Lower lobe of right lung (tissue), 2 donors: ENCODE measurements at places on chromosomes 4 and X. TPM values are rescaled to one million over a fixed set of nuclear protein-coding genes. Genes with fewer than 3 reads are reported as not detected.
A peak's percentile ranks its signal among the peaks of the same experiment; 100 is the strongest.

Gene HSD17B10
- 51.6 TPM for total RNA-seq

- no peaks in the 10 kb centered on the region for H3K27me3 ChIP-seq
- no peaks in the 10 kb centered on the region for H3K36me3 ChIP-seq
- H3K4me1 ChIP-seq: no peaks in the 10 kb centered on the region
- no peak overlapping the region for H3K4me3 ChIP-seq
Measured at GRCh38 chr4:182975806-182976205, 58.6 kb upstream of the DCTD start.

DNA sequence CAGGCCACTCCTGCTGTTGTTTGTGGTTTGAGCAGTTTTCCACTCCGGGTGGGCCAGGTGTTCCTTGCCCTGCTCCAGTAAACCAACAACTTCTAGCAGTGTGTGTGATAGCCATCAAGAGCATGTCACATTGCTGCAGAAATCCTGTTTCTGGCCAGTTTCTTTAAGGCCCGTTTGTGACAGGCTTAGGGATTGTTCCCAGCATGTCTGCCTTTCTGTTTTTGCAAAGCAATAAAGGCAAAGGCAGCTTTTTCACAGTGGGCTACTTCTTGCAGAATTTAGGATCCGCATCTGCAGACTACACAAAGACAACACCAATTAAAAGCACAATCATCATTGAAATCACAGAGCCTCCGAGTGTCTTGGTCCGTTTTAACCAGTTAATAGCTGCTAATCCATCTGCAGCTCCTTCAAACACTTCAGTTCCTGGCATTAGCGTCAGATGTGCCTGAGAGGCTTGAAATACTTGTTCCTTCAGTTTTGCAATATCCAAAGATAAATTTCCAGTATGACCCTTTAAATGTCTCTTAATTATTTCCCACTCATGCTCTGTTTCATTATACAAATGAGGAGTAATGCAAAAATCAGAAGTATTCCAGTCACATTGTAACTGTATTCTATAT, 65.1 kb downstream of the ADAM29 start:
- H3K27me3 ChIP-seq: no peaks in the 10 kb centered on the region
- no peak for DNase-seq
- no peak overlapping the region for H3K4me3 ChIP-seq
- no peaks in the 10 kb centered on the region for H3K36me3 ChIP-seq

DNA sequence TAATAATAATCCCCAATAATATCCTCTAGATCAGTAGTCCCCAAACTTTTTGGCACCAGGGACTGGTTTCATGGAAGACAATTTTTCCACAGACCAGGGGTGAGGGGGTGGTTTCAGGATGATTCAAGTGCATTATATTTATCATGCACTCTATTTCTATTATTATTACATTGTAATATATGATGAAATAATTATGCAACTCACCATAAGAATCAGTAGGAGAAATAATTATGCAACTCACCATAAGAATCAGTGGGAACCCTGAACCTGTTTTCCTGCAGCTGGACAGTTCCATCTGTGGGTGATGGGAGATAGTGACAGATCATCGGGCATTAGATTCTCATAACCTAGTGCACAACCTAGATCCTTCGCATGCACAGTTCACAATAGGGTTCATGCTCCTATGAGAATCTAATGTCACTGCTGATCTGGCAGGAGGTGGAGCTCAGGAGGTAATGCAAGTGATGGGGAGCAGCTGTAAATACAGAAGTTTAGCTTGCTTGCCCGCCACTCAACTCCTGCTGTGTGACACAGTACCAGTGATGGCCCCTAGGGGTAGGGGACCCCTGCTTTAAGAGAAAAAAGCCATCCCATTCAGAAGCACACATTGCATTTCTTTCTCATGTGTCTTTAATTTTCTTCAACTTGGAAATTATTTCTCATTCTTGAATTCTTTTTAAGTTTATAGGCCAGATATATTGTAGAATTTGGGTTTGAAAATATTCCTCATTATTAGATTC, 16.0 kb upstream of the SH3RF1 start:
- H3K27me3 ChIP-seq: no peaks in the 10 kb centered on the region
- no peak overlapping the region for H3K27ac ChIP-seq
- no peak for DNase-seq
- no peaks in the 10 kb centered on the region for H3K36me3 ChIP-seq
- H3K4me1 ChIP-seq: no peaks in the 10 kb centered on the region

- H3K27ac ChIP-seq: no peak overlapping the region
- H3K36me3 ChIP-seq: peaks cover 20% of the 10 kb centered on the region
- no peak overlapping the region for H3K4me3 ChIP-seq
- no peaks in the 10 kb centered on the region for H3K4me1 ChIP-seq
Measured at GRCh38 chrX:118751950-118752783, 24.8 kb downstream of the IL13RA1 start.

DNA sequence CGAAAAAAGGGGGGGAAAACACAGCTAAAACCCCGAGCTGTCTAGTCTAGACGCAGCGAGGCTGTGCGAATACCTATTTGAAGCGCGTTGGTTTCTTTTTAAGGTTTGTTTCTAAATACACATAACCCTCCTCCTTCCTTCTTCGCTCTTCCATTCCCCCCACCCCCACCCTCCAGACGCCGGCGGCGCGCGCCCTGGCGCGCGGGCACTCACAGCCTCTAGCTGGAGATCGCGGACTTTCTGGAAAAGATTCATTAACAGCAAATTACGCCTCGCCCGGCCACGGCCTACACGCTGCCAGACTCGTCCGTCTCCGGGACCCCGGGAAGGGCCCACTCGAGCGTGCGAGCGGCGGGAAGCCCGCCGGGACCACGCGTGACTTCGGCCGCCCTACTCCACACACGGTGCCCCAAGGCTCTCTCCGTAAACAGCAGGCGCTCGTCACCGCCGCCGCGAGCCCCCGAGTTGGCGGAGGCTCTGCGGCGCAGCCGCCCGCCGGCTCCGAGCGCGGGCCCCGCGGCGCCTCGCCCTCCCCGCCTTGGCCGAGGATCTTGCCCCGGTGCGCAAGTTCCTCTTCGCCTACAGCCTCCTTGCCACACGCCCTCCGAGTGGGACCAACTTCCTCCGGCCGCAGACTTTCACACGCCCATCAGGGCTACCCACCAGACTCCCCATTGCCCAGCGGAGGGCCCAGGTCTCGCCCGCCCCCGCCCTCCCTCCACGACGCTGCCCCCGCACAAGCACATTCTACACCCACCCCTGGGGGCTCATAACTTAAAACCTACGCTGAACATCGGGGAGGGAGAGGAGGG, 2.0 kb downstream of the BCOR start:
- H3K4me1 ChIP-seq: peaks cover 36% of the 10 kb centered on the region
- no peaks in the 10 kb centered on the region for H3K36me3 ChIP-seq
- H3K27me3 ChIP-seq: no peaks in the 10 kb centered on the region
- peak overlapping the region; percentile 74 for H3K4me3 ChIP-seq

DNA sequence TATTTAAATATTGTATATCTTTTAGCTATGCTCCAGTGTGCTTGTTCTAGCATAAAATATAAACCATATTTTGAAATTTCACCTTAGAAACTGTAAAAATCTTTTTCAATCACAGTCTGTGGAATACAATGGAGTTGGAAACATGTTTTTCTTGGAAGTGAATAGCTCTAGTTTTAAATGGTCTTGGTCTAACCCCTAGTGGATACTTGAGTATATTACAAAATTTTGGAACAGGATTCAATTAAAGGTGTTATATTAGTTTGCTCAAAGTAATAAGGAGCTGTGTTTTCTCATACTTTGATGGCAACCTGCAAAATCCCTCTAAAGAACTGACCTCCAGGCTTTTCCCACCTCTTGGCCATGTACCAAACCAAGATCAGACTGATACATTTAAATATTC, 48.2 kb downstream of the STK26 start:
- no peaks in the 10 kb centered on the region for H3K27me3 ChIP-seq
- H3K27ac ChIP-seq: no peak overlapping the region
- H3K4me3 ChIP-seq: no peak overlapping the region
- no peak for DNase-seq
- H3K4me1 ChIP-seq: no peaks in the 10 kb centered on the region

DNA sequence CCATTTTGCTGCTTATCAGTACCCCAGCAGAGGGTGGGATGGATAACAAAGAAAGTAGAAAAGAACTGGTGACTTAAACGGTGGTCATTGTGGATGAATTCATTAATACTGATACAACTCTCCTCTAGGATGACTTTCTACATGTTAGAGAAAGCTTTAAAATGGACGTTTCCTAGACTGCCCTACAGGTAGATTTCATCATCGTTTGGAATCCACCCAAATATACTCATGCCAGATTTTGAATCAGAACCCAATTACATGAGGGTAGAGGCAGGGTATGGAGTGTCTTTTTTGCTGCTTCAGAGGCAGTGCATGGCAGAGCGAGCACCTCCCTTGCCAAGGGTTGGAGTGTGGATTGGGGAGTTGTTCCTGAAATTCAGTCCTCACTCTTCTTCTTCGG, 13.3 kb upstream of the ANTXR2 start:
- H3K27me3 ChIP-seq: no peaks in the 10 kb centered on the region
- H3K4me3 ChIP-seq: no peak overlapping the region
- no peaks in the 10 kb centered on the region for H3K4me1 ChIP-seq
- no peak for DNase-seq
- H3K27ac ChIP-seq: no peak overlapping the region
- H3K36me3 ChIP-seq: no peaks in the 10 kb centered on the region

DNA sequence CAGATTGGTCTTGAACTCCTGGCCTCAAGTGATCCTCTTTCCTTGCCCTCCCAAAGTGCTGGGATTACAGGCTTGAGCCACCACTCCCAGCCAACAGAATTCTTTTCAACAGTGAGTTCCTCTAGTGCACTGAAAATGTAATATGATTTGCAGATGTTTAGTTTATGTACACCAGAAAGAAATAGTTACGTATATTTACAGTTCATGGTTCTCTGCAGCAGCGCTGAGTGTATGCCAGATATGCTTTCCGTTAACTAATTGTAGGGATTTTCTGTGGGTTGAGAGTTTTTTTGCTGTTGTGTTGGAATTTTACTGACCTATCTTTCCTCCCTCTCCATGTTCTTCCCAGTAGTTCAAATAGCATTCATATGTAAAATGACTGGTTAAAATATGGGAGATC, 44.0 kb downstream of the GAB1 start:
- no peak for DNase-seq
- H3K27me3 ChIP-seq: no peaks in the 10 kb centered on the region
- no peaks in the 10 kb centered on the region for H3K36me3 ChIP-seq
- H3K4me3 ChIP-seq: no peak overlapping the region
- peak overlapping the region; percentile 57 for H3K27ac ChIP-seq
- peaks cover 81% of the 10 kb centered on the region for H3K4me1 ChIP-seq

DNA sequence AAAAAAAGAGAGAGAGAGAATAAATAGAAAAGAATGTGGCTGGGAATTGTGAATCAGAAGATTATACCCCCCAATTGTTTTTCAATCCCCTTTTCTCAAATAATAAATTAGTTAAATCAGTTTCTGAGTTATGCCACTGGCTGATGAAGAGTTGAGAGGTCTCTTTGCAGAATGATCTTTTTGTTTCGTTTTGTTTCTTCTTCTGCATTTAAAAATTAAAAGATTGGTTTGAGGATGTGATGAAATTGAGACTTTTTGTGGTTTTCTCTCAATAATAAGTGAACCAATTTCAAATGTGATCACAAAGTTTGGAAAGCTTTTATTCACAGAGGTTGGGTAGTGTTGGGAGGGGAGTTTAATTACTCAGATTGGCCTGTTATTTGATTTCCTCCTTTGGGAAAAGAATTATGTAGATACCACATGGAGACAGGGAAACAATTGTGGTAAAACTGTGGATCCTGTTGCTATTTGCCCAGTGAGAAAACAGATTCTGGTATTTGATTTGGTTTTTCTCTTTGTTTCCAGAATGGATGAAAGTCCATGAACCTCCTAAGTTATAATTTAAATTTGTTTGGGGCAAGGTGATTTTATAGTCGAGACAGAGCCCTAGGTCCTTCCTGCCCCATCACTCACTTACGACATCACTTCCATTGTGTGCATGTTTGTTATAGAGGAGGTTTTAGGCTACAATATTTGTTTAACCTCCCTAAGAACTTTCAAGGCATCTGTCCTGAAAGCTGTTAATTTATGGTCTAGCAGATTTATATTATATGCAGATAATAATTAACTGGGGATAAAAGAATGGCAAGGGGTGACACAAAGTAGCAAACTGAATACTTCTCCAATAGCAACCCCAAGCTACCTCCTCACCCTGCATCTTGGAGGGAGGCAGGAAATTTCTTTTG, 92.0 kb upstream of the BMPR1B start:
- H3K4me3 ChIP-seq: no peak overlapping the region
- no peak overlapping the region for H3K27ac ChIP-seq
- H3K36me3 ChIP-seq: peaks cover 38% of the 10 kb centered on the region

DNA sequence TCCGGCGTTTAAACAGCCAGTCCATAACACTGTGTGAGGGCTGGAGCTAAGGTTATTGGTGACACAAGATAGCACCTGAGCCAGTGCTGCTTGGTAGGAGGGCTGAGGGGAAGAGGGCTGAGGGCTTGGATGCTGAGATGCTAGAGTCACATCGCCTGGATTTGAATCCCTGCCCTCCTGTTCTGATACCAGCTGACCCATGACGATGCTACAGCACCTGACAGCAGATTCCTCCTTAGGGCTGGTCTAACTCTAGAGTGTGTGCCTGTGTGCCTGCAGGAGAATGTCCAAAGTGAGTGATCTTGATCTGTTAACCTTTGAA, 102.5 kb downstream of the PTTG2 start:
- peak overlapping the region; percentile 44 for H3K27ac ChIP-seq
- H3K27me3 ChIP-seq: no peaks in the 10 kb centered on the region
- DNase-seq: no peak
- H3K36me3 ChIP-seq: peaks cover 26% of the 10 kb centered on the region
- peaks cover 19% of the 10 kb centered on the region for H3K4me1 ChIP-seq

GRCh38 chr4:66475596-66475995, 805.3 kb upstream of the EPHA5 start:
- H3K27me3 ChIP-seq: no peaks in the 10 kb centered on the region
- H3K4me1 ChIP-seq: no peaks in the 10 kb centered on the region
- no peak for DNase-seq
- H3K4me3 ChIP-seq: no peak overlapping the region
- H3K36me3 ChIP-seq: no peaks in the 10 kb centered on the region

DNA sequence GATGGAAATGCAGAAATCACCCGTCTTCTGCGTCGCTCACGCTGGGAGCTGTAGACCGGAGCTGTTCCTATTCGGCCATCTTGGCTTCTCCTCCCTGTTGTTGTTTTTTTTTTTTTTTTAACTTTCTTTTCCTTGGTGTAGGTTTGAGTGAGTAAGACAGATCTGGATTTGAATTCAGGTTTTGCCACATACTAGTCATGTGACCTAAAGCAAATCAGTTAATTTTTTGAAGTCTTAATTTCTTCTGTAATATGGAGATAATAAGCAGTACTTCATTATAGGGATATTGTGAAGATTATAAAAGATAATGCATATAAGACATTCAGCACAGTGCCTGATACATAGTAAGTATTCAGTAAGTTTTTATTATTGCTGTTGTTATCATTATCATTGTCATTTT, 41.5 kb upstream of the BRS3 start:
- H3K36me3 ChIP-seq: no peaks in the 10 kb centered on the region
- DNase-seq: no peak
- no peak overlapping the region for H3K27ac ChIP-seq
- H3K4me1 ChIP-seq: no peaks in the 10 kb centered on the region

GRCh38 chrX:56764975-56765791, 36.1 kb downstream of the NBDY start:
- peaks cover 19% of the 10 kb centered on the region for H3K4me1 ChIP-seq
- H3K4me3 ChIP-seq: no peak overlapping the region
- no peaks in the 10 kb centered on the region for H3K36me3 ChIP-seq
- DNase-seq: no peak

GRCh38 chr4:173517781-173518424, 12.1 kb downstream of the HAND2 start:
- H3K36me3 ChIP-seq: no peaks in the 10 kb centered on the region
- H3K4me1 ChIP-seq: peaks cover 37% of the 10 kb centered on the region
- no peak for DNase-seq
- H3K27ac ChIP-seq: no peak overlapping the region
